Type B pancreatic cell (in vitro differentiated cells): ENCODE measurements at places on chromosomes 2 and 18.

- DNase-seq, result no peak
Observed at GRCh38 chr2:71637736-71638135, 184.4 kb downstream of the DYSF start.

GRCh38 chr2:140747665-140748064 is 1383.2 kb downstream of the LRP1B start:
- DNase-seq, result no peak

DNA sequence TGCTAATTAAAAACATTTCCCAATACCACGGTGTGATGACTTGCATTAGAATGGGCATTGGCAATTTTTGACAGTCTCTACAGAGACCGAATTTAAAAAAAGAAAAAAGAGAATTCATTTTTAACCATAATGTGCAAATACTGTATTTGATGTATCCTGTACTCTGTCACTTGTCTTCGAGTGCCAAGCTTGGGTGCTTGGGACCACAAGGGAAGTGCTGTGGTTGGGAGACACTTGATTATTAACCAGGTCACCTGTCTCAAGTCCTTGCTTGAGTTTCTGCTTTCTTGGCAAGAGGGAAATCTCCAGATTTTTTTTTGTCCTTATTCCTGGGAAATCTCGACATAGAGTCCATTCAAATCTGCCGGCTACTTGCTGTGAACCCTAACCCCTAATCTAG is 209.0 kb downstream of the MC4R start:
- DNase-seq, result no peak

- DNase-seq, result no peak
Observed at GRCh38 chr2:180978903-180979748, 1.3 kb upstream of the UBE2E3 start.

DNA sequence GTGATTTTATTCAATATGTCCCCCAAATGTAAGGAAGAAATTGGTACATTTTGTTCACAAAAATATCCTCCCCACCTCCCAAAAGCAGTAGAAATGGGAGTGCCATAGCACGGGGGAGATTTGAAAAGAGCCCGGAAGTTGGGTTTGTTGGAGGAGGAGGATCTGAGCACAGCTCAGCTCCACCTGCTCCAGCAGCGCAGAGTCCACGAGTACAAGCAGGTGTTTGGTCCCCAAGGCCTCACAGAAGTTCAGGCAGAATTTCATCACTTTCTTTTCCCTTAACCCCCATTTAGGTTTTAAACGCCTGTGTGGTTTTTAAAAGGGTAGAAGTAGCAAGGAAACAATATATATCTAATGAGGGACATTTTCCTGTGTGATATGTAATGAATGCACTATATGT is 56.0 kb downstream of the TRAPPC12 start:
- no peak for DNase-seq

GRCh38 chr2:144582651-144583380 is 62.9 kb upstream of the ZEB2 start:
- DNase-seq, result no peak

GRCh38 chr18:28581521-28582071 is 404.7 kb upstream of the CDH2 start:
- no peak for DNase-seq
